CD4-positive, alpha-beta T cell treated with Interleukin-6 for 4 hours (primary cell): ENCODE measurements at places on chromosomes 12 and 14.

GRCh38 chr14:38238878-38239277 lies 17.0 kb downstream of the CLEC14A start:
- no peak for DNase-seq

GRCh38 chr14:75757644-75758402 lies 96.8 kb downstream of the TTLL5 start:
- no peak for DNase-seq

- DNase-seq: no peak
Measured at GRCh38 chr12:83408851-83409250, 722.1 kb downstream of the TMTC2 start.

DNA sequence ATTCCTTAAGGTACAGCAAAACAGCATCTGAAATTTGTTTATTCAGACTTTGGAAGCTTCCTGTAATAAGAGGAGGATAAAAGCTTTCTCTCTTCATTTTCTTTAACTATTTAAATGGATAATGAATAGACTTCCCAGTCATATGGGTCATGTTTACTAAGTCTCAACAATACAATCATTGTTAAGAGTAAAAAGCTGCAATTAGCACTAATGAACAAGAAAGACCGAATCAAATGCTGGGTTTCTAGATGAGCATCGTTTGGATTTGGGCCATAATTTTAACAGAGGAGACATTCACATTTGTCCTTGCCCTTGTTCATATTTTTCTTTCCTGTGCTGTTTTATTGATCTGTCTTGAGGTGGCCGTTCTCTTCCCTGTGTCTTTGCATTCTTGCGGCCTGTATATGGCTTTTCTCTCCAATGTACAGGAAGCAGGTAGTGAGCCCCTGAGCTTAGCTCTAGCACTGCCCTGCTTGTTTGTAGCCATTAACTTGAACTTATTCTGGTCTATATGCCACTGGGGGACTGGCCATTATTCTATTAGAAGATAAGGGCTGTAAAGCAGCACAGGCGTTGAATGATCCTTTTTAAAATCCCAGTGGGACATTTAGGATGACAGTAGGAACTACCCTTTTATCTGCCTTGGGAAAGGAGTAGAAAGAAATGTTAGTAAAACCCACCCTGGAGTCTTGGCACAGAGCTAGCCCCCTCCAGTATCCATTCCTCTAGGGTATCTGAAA lies 34.6 kb downstream of the ABHD12B start:
- DNase-seq: no peak

DNA sequence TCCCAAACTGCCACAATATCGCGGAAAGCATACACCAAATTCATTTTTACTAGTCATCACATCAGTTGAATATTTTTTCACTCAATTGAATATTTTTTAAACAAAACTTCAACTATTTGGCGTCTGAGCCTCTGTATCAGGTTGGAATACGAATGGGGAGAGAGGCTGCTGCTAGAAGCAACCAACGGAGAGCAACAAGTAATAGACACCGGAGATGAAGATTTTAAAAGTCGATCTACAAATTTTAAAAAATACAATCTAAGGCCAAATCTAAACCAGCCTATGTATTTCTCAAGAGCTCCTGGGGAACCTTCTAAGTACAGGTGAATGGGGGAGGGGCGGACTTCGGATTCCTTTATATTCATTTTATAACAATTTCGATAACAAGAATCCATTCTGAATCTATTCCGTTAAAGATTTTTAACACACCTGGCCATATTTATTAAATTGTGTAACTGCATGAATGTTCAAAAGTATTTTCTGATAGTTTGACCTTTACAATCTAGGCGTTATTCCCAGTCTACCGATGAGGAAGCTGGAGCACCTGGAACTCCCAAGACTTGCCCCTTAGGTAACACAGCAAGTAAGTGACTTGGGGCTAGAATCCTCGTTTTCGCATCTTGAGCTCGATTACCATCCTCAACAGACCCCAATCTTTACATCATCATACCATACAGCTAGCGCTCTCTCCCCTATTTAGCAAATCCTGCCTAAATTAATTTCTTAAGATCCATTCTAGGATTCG lies 1.2 kb downstream of the GNPNAT1 start:
- no peak for DNase-seq

DNA sequence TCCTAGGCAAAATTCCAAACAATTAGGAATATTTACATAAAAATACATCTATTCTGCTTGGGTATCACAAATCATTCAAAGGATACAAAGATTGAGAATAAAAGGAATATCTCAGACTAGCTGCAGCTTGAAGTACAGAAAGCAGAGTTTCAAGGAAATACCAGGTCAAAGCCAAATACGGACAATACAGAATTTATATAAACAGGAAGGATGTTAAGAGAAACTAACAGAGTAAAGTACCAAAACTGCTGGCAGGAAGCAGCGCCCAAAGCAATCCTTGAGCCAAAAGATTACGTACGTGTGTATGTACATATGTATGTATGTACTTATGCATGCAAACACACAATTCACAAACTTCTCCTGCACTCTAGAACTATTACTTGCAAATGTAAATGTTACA lies 86.6 kb downstream of the PPP1R12A start:
- DNase-seq: peak; percentile 6

DNA sequence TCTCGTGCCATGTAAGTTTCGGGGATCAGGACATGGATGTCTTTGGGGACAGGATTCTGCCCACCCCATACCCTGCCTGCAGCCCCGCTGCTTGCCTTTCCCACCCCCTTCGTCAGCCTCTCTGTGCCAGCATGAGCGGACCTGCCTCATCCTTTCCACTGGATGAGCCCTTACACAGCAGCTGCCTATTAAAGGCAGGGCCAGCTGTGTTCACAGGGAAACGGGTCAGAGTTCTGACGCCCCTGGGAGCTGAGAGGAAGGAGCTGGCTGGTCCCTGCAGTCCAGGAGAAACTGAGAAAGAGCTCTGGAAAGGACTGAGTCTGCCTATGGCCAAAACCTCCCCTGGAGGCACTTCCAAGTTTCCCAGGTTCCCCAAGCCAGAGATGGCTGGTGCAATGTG lies 83.5 kb upstream of the NCOR2 start:
- no peak for DNase-seq

GRCh38 chr14:54814076-54814475 lies 88.5 kb downstream of the GCH1 start:
- no peak for DNase-seq

DNA sequence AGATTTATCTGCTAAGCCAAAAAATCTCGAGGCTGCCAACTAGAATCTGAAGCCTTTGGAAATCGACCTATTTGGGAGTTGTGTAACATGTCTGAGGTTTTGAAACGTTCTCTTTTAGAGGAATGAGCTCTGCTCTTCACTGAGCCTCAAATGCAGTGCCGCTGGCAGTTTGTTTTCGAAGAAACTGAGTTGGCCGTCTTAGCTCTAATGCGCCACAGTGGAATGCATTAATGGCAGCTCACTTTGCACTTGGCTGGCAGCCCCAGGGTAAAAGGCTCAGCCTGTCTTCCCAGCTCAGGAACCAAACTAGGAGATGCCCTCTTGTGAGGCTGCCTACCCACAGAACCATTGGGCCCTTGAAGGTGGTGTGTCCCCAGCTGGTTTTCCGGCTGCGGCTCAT lies 53.8 kb downstream of the SFSWAP start:
- DNase-seq: no peak

DNA sequence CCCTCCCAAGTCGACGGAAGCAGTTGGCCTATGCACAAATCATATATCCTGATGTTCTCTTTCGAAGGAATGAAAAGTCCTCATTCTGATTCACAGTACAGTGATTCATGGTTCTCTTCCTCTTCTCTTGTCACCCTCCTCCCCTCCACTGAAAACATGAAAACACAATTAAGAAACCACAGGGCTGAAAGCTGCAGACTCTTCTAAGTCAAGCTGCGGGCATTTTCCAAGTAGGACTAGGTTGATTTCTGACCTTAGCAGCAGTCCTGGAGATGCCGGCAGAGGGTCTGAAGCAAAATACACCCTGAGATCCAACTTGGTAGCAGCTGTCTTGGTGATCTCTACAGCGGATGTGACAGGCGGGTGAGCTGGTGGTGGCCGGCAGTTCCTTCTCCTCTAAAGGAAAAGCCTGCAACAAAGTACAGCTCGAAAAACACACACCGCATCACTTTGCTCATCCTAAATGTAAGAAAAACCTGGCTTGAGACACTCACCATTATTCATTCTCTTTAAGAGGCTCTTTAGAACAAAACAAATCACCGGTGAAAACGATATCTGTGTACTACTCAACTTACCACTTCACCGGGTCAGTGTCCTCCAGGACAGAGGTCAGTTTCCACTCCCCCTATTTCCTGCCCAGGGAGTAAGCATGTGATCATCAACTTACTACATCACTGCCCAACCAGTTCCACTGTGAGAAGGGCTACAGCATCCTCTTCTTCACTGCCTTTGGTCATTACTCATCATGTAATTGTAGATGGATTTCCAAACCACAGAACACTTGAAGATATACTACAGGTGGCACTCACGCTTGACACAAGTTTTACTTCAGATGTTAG lies 6.0 kb downstream of the TMCC3 start:
- no peak for DNase-seq

- no peak for DNase-seq
Measured at GRCh38 chr12:121657305-121658008, 12.0 kb downstream of the MORN3 start.

- no peak for DNase-seq
Measured at GRCh38 chr12:19277711-19278110, 148.2 kb downstream of the PLEKHA5 start.

DNA sequence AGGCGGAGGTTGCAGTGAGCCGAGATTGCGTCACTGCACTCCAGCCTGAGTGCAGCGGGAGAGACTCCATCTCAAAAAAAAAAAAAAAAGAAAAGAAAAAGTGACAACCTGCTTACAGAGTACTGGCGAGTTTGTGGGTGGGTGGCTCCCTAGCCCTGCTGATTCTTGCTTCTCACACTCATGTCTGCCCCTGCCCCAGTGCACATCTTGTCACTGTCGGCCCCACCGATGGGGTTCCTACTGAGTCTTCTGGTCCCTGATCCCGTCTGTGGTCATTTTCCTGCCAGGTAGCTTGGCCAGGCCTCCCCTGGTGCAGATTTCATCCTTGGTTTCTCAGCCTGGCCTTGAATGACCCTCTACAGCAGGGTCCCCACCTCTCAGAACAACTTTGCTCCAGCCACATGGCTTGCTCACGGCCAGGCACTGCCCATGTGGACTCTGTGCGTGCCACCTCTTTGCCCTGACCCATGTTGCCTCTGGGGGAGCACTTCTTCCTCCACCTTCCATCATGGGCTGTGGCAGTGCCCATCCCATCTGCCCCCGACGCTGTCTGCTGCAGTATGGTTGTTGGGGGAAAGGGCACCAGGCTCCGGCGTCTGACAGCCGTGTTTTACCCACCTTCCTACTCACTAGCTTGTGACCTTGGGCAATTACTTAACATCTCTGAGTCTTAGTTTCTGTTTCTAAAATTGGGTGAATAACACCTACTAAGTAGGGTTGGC lies 2.1 kb upstream of the PTPN6 start:
- DNase-seq: peak; percentile 54

- DNase-seq: no peak
Measured at GRCh38 chr14:66240105-66240504, 246.1 kb upstream of the CCDC196 start.

DNA sequence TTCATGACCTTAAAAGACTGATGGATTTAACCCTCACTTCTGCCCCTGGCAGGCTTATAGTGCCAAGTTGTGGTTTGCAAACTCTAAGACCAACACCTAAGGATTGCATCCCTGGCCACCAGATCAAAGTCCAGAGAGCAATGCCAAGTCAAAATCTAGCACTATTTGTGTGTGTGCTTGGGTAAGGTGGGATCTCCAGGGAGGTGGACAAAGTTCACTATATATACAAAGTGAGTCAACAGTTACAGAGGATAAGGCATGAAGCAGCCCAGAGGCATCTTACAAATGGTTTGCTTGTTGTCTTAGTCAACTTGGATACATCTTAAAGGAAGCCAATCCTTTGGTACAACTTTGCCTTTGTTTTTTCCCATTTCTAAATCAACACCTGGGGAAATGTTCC lies 137.3 kb downstream of the MSRB3 start:
- no peak for DNase-seq

DNA sequence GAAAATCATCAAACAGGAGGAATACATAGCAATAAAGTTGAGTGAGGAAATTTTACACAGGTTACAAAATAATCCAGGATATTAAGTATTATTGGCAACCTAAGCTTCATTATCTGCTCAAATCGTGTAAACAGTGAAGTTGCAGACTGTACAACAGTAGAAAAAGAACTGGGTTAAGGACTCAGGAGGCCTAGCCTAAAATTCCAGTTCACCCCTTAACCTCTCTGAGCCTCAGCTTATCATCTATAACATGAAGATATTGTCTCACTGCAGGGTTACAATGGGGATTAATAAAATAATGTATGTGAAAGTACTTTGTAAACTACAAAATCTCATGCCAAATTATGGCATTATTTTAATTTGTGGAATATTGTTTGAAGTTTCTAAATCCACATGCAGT lies 26.0 kb downstream of the DDHD1 start:
- no peak for DNase-seq

GRCh38 chr12:5500331-5500659 lies 68.4 kb downstream of the NTF3 start:
- no peak for DNase-seq

DNA sequence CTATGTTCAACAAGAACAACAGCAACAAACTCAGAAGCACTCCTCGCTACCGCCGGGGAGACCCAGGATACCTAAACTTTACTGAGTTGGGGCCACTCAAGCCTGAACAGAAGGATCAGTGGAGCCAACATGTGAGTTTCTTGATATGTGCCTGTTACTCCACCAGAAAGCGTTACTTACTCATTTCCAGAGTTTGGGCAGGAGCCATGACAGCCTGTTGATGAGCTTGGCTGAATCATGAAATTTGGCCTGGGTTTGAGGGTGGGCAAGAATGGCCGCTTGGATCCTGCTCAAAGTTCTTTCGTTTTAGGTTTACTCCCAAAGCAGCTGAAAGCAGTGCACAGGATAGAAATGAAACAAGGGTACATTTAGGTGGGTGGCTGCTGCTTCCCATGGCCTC lies 12.0 kb upstream of the GALNT6 start:
- DNase-seq: no peak

- no peak for DNase-seq
Measured at GRCh38 chr12:54389134-54389508, 4.6 kb upstream of the ZNF385A start.

GRCh38 chr12:11580125-11580751 lies 69.2 kb upstream of the ETV6 start:
- DNase-seq: no peak

GRCh38 chr14:64645220-64645892 lies 58.9 kb upstream of the PLEKHG3 start:
- no peak for DNase-seq

DNA sequence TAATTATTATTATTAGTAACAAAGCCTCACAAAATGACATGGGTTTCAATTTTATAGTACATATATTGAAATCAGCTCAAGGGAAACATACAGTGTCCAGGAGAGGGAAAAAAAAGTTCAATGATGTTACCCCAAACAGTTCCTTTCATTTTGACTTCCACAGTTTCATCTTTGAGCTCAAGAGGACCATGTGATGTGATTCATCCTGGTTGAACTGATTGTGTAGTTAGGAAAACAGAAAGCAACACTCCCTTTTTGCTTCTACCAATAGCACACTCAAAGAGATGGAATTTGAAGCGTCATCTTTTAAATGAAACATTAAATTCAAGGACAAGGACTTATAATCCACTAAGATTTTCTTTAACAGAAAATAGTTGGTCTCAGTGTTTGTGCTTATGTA lies 461.0 kb downstream of the FOXG1 start:
- no peak for DNase-seq

GRCh38 chr14:31461545-31461944 lies 4.2 kb upstream of the DTD2 start:
- no peak for DNase-seq
